ENCODE measurements at places on chromosomes 7 and 10. TPM values are rescaled to one million over a fixed set of nuclear protein-coding genes. Genes with fewer than 3 reads are reported as not detected.

- no peak for DNase-seq
Observed at GRCh38 chr7:72437610-72438009, 25.5 kb upstream of the CALN1 start.

DNA sequence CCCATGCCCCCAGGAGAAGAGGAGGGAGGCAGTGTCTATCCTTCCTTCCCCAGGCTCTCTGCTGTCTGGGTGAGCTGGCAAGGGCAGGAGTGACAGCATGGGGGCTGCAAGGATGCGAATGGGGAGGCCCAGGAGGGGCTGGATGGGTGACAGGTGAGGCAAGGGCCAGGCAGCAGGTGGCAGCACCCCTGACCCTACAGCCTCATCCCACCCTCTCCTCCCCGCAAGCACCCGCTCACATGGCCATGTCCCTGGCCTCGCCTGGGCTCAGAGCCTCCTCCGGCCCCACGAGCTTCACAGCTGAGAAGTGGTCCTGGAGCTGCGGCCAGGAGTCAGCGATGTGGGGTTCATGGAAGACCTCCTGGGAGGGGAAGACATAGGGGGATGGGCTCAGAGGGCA, 5.4 kb downstream of the PLOD3 start:
- no peak for DNase-seq

KEL gene
- 1.0 TPM for polyA plus RNA-seq

GRCh38 chr10:120042705-120043104, 150.2 kb downstream of the SEC23IP start:
- DNase-seq, result no peak

DNA sequence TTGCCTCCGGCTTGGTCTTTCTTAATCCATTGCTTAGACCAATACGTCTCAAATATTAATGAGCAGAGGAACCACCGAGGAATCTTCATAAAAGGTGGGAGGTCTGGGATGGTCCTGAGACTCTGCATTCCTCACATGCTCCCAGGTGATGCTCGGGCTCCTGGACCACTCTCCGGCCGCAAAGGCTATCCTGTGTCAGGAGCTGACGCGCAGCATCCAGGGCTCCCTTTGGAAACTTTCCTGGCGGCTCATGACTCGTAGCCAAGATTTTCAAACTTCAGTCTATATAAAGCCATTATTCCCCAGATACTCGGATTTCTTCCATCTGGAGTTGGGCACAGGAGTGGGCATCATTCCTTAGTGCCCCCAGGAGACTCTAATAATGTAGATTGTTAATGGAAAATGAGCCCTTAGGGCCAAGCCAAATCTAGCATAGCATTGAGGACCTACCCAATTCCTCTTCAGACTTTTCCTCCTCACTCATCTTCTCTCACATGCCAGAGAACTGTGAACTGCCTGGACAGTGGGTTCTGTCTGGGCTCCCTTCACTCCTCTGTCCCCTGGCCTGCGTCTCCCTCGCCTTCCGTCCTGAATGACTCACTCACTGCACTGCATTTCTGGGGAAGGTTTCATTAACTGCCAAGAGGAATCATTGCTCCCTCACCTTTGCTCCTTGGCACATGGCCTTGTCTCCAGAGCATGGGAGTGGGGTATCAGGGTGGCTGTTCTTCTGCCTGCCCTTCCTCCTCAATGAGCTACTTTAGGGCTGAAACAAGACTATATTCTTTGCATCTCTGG, 89.3 kb downstream of the MKI67 start:
- DNase-seq, result no peak

GRCh38 chr7:116165717-116166116, 44.6 kb upstream of the TES start:
- DNase-seq, result no peak

DNA sequence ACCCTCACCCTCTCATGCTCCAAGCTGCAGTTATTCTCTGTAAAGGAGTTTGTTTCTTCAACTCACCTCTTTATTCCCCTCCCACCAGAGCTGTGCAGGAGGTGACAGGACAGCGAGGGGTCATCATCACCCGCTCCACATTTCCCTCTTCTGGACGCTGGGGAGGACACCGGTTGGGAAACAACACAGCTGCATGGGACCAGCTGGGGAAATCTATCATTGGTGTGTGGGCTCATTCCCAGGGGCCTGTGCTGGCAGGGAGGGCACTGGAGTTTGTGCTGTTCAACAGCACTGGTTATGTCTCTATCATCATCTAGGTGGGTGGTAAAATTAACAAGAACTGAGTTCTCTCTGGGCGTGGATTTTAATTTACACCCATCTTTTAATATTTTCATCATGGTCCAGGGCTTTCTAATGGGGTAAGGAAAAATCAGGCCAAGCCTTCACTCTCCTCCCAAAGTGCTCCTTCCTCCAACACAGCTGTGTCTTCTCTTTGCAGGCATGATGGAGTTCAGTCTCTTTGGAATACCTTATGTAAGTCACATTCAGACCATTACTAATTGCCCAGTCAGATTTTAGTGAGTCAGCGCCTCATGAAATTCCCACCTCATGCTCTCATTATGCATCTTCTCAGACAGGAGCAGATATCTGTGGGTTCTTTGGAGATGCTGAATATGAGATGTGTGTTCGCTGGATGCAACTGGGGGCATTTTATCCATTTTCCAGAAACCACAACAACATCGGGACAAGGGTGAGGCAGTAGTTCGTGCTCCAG, 61.6 kb downstream of the PRSS58 start:
- no peak for DNase-seq

- DNase-seq, result no peak
Observed at GRCh38 chr7:47764746-47765145, 182.8 kb upstream of the TNS3 start.

- DNase-seq, result peak; percentile 79
Observed at GRCh38 chr7:142088022-142088714, 23.4 kb upstream of the MGAM2 start.

FGL2 gene
- polyA plus RNA-seq, result 0.85 TPM

GRCh38 chr10:127059314-127059713, 137.1 kb downstream of the INSYN2A start:
- DNase-seq, result no peak

DNA sequence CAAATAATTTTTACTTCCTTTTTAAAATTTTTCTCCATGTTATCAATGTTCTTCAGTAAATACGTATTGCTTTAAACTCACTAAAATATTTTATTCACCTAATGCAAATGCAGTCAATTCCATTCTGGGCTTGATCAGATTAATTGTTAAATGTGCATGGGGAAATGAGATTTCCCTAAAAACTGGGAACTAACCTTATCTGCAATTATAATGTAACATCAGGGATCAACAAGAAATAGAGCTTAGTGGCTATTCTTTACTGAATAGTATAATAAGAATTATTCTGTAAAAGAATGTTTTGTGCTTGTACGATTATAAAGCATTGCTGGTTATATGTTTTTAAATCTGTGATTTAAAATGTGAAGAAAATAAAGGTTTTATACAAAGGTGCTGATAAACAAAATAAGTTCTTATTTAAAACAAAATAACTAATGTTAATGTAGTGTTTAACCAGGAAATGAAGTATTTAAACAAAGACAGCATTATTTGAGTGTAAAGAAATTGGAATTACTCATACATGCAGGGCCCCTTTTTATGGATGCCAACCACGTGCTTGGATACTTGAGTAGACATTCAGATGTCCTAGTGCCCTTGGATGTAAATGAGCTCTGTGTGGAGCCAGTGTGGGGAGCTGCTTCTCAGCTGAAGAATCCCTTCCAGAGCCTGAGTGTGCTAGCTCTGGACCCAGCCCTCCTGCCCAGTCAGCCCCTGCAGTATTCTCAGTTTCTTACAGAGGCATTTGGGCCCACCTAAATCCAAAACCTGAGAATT, 84.2 kb downstream of the REEP3 start:
- peak; percentile 66 for DNase-seq

DNA sequence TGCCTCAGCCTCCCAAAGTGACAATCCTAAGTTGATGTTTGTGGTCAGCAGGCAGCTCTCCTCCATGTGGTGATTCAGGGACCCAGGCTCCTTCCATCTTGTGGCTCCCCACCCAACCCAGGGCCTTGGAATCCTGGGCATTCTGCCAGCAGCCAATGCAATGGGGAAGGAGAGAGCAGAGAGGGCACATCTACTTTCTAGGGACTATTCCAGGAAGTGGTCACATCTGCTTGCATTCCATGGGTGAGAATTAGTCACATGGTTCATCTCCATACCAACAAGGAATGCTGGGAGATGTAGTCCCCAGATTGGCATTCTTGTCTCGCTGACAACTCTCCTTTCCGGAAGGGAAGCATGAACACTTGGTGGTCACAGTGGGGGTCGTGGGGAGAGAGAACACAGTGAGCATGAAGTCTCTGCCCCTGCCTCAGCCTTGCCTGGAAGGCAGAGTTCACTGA, 9.9 kb upstream of the SRRM3 start:
- DNase-seq, result peak; percentile 80

DNA sequence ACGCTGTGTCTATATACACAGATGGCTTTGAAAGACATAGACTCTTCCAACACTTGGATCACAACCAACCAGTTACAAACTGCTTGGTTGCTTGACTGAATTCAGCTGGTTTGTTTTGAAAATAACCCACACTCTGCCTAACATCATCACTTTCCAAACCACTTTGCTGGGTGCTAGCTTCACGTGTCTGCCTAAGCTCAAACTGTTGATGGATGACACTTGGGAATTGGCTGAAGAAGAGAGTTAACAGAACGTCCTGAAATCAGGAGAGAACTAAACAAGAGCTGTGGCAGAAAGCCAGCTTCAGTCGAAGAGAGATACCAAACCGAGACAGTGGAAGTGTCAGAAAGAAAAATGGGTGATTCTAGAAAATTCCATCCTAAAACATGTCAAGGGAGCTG, 420.8 kb upstream of the AUTS2 start:
- DNase-seq, result peak; percentile 7

CDK6 gene
- polyA plus RNA-seq, result 0.36 TPM

DNA sequence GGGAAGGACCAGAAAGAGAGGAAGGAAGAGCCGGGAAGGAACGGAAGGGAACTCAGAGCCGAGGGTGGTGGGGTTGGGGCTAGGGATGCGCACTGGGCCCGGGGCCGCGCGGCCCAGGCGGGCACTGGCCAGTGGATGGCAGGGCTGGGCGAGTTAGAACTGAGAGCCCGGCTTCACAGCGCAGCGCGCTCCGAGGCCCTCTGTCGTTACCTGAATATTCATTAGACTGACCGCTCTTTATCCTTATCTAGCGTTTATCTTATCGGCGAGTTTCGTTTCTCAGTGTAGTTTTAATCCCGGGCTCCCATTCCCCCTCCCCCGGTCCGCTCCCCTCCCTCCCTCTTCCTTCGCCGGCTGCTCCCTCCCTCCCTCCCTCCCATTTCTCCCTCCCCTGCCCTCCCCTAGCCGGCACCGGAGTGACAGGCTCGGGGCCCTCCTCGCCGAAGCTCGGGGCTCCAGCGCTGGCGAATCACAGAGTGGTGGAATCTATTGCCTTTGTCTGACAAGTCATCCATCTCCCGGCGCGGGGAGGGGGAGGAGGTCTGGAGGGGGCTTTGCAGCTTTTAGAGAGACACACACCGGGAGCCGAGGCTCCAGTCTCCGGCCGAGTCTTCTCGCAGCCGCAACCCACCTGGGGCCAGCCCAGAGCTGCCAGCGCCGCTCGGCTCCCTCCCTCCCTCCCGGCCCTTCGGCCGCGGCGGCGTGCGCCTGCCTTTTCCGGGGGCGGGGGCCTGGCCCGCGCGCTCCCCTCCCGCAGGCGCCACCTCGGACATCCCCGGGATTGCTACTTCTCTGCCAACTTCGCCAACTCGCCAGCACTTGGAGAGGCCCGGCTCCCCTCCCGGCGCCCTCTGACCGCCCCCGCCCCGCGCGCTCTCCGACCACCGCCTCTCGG, at the start of gene PAX2:
Gene PAX2 (plus strand): TSS at position 596 of the 895 bp plus-strand sequence. CDS start 679 bp downstream, outside the sequence.
- DNase-seq, result peak; percentile 77

GRCh38 chr10:70588255-70588654, 14.3 kb downstream of the PRF1 start:
- DNase-seq, result no peak

DNA sequence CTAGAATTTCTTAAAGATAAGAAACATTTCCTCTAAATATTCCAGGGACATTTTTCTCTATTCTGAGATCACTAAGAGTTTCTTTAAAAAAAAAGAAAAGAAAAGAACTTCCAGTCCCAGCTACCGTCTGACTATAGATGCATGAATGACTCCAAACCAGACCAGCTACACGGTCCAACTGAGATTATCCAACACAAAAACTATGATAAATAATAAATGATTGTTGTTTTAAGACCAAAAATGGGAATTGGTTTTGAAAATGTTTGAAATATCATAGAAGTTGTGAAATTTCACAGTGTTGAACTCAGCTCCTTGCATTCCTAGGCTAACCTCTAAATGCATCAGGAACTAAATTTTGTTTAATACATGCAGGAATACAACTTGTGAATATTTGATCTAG, 1619.6 kb upstream of the LRRTM3 start:
- no peak for DNase-seq

DNA sequence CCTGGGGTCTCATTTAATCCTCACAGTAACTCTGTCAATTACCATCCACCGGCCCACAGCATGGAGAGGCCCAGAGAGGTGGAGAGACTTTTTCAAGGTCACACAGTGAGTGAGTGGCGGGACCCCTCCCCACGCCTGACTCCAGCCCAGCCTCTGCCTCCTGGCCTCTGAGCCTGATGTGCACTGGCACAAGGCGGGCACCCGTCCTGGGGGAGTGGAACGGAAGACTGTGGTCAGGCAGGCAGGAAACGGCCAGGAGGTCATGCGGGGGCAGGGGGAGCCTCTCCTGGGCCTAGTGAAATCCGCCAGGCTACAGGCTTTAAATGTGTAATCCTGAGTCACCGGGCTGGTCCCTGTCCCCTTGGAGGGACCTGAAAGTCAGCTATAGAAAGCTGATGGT, 32.2 kb downstream of the ZCCHC24 start:
- DNase-seq, result no peak

- no peak for DNase-seq
Observed at GRCh38 chr7:107499731-107500130, 29.9 kb downstream of the GPR22 start.

- no peak for DNase-seq
Observed at GRCh38 chr7:134940729-134941128, 45.6 kb upstream of the AGBL3 start.

IDE gene
- 5.6 TPM for polyA plus RNA-seq

DNA sequence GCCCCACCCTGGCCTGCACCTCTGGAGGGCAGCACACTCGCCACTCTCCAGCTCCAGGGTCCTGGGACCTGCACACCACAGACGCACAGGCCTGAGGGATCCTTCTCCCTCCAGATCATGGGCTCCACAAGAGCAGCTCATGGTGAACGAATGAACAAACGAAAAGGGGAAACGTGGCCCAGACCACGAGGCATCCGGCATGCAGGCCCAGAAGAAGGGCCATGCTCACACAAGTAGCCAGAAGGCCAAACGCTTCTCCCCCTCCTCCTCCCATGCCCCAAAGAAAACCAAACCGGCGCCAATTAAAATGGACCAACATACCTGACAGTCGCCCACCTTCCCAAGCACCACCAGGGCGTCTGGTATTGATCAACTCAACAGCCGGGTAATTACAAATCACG, 30.4 kb downstream of the MAD1L1 start:
- DNase-seq, result peak; percentile 10

MASTL gene
- 12.5 TPM for polyA plus RNA-seq

Measured in brain (organoid and tissue), 16 donors.